ENCODE measurements at places on chromosomes 11 and 22.

- DNase-seq, result peak; percentile 10
These were observed 42.2 kb downstream of the BIRC2 start for GRCh38 chr11:102389253-102389652.

- no peak for DNase-seq
These were observed 60.6 kb downstream of the MICAL2 start for GRCh38 chr11:12170984-12171383.

DNA sequence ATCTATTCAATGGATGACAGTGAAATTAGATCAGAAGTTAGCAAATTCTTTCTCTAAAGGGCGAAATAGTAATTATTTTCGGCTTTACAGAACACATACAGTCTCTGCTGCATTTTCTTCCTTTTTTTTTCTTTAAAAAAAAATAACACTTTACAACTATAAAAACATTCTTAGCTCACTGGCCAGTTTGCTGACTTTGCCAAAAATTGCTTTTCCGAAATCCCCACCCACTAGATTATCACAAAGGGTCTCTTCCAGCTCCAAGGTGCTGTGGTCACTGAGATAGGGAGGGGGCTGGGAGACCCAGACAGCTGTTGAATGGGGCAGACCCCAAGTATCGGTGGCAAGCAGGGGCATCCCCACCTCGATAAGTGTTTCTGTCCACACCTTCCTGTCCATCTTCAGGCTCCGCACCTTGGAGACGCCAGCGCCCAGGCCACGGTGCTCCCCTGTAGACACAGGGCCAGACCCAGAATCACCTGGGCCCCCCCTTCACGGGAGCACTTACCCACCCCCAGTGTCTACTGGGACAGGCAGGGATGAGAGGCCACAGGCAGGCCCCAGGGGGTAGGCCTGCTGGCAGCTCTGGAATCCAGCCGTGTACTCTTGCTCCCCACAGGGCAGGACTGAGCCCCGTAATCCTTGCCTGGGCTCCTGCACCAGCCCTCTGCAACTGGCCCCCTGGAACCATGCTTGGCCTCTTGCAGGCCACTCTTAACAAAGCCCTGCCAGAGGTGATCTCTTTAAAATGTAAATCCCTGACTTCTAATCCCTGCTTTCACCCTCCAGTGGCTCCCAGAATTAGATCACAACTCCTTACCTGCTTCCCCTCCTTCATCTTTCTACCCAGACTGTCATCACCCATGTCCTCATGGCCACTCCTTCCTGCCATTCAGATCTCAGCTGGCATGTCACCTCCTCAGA lies 31.5 kb upstream of the PDE2A start:
- DNase-seq, result no peak

GRCh38 chr11:17651061-17651460 lies 68.3 kb upstream of the MYOD1 start:
- no peak for DNase-seq

- DNase-seq, result no peak
These were observed 94.9 kb downstream of the TBC1D22A start for GRCh38 chr22:46857142-46857884.

DNA sequence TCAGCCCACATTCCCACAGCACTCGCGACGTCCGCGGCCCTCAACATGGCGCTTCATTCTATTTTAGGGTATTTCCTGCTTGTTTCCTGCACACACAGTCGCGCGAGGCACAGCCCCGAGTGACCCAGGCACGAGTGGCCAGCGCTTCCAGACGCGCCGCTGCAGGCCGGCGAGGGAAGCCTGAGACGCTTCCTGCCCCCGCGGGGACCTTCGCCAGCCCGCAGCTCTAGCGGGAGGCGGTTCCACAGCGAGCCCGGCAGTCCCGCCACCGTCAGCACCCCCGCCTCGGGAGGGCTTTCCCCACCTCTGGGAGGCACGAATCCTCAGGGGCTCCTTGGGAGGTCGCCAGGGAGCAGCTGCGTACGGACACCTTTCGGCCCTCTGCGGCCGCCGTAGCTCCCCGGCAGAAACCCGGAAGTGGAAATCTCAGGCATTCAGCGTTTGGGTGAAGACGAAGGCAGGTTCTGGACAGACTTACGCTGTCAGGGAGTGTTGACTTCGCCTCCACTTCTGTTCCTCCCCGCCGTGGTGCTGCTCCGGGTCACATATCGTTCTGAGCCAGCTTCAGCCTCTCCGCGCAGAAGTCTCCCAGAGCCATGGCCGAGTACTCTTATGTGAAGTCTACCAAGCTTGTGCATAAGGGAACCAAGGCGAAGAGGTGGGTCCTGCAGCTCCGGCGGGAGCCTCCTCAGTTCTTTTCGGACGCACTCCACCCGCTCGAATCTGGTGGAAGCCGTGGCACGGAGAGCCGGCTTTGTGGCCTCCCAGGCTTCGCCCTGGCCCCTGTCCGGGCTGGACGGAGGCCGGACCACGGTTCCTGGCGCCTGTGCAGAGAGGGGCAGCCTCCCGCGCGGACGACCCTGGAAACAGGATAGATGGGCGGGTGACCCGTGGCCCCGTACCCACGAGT lies 2925.9 kb upstream of the OR11H1 start:
- peak; percentile 68 for DNase-seq

DNA sequence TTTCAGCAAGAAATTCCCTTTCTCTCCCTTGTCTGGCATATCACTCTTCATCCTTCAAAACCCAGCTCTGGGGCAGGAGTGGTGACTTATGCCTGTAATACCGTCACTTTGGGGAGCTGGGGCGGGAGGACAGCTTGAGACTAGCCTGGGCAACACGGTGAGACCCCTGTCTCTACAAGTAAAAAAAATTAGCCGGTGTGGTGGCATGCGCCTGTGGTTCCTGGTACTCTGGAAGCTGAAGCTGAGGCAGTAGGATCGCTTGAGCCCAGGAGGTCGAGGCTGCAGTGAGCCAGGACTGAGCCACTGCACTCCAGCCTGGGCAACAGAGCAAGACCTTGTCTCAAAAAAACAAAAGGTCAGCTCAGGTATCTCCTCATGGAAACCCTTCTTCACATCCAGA lies 1.4 kb upstream of the RCE1 start:
- DNase-seq, result no peak

GRCh38 chr22:24772493-24773220 lies 1.9 kb downstream of the PIWIL3 start:
- DNase-seq, result no peak

- DNase-seq, result no peak
These were observed 92.1 kb downstream of the PKNOX2 start for GRCh38 chr11:125256541-125257189.

- no peak for DNase-seq
These were observed 667.2 kb downstream of the BRD1 start for GRCh38 chr22:49160261-49161001.

DNA sequence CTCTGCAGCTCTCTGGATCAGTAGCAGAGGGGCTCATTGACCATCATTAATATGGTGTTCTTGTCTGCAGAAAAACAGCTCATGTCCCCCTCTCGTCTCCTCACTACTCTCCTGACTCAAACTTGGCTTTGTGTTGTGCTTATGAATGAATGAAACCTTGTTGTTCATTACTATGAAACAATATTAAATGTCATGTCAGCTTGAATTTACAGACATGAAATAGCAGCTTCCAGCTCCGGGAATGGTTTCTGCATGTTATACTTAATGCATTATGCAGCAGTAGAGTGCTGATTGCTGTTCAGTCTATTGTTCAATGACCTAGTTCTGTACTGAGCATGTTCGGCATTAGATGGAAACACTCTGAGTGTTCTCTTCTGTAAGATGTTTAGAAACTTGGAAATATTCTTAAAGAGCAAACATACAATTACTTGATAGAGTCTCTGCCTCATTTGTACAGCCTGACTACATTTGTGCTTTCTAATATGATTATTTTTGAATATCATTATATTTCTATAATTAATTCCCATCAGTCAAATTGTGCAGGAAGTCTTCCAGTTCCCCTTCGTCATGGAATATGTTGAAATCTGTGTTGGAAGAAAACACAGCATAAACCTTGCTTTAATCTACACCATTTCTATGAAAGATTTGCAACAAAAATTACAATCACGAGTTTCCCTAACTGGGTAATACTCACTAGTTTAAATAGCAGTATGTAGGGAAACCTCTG lies 340.4 kb downstream of the SOX6 start:
- no peak for DNase-seq

DNA sequence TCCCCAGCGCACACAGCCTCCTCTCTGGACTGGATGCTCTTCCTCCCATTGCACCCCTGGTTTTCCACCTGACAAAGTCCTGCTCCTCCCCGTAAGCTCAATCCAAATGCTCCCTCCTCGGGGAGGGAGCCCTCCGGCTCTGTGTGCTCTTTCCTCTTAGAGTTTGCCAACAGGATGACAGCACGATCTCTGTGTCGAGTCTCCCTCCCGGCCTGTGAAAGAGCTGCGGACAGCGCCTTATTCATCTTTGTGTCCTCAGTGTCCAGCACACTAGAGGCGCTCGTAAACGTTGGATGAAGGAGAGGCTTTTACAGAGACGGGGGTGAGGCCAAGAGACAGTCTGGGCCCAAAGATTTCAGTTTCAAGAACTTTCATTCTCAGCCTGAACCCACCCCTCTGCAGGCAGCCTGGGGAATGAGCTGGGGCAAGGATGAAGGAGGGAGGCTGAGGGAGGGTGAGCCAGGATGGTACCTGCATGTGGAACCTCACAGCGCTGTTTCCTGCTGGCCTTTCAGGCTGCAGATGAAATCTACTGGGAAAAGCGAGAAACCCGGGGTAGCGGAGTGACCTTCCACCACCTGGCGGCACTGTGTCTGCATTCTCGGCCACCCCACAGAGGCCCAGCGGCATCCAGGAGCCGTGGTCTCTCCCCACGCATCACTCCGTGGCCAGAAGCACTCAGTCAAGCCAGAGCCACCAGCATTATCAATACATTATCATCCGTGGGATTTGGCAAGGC lies 8.5 kb upstream of the TMPRSS4 start:
- DNase-seq, result peak; percentile 33

DNA sequence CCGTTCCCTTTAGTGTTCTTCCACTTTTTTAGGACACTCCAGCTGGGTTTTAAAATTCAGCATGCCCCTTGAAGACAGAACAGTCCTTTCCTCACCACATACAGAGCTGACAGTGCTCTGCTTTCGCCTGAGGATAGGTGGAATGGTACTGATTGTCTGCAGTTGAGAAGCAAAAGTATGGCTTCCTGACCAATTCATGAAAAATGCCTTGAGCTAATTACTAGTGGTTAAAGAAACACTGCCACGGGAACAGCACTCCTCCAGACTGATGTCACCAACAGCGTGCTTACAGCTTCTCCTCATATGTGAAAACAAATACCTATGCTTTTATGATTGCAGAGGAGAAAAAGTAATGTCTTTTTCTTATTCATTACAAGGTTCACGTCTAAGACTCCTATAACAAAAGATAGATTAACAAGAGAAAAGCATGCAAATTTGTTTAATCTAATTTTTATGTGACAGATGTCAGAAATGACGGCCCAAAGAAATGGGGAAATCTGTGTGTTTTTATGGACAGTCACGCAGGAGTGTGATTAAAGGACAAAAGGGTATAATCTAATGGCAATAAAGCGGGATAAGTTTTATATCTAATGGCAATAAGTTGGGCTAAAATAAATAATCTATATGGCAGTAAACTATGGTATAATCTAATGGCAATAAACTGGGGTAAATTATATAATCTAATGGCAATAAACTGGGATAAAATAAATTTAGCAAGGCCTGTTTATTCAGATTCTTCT lies 123.4 kb upstream of the ARHGAP42 start:
- DNase-seq, result no peak

DNA sequence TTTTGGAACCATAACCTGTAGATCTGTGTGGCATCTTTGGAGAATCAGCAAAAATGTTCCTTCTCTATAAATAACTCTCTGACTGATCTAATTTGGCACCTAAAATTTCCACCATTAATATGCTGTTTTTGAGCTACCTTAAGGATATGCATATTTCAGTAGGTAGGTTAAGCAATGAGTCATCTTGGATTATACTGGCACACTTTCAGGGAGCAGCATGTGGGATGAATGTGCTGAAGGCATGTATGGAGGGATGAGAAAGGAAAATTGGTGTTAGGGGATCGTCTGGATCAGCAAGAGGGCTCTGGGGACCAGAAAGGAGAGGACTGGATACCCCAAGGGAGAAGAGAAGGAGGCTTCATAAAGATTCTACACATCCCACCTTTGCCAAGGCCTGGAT lies 44.6 kb upstream of the ELF5 start:
- DNase-seq, result no peak

DNA sequence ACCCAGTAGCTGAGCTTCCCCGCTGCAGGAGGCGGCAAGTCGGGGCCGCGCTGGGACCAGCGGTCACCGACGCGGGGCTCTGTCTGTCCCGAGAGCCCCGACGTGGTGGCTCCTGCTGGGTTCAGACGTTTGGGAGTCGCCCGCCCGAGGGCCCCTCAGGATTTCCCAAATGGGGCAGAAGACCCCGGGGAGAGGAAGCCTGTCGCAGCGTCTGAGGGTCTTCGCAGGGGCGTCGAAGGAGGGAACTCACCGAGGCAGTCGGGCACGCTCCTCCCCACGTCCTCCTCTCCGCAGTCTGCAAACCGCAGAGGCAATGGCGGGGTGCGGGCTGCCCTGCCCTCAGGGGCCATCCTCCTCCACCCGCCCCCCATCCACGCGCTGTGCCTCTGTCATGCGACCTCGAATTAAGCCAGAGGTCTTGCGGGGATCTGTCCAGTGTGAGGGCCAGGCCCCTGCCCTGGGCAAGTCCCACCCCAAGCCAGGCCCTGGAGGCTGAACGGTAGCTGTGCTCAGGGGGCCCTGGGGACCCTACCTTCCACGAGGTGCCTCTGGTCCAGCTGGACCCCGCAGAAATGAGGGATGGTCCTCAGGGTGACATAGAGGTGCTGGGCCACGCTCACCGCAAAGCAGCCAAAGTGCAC lies 12.5 kb downstream of the IL17REL start:
- no peak for DNase-seq

DNA sequence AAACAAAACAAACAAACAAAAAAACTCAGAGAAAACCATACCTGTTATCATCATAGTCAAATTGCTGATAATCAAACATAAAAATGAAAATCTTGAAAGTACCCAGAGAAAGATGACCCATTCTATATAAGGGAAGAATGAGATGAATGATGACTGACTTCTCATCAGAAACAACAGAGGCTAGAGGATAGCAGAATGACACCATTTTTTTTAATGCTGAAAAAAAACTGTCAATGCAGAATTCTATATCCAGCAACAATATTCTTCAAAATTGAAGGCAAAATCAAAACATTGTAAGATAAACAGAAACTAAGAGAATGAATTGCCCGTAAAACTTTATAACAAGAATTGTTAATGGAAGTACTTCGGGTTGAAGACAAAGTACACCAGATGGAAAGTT lies 122.1 kb downstream of the ENTHD1 start:
- no peak for DNase-seq

DNA sequence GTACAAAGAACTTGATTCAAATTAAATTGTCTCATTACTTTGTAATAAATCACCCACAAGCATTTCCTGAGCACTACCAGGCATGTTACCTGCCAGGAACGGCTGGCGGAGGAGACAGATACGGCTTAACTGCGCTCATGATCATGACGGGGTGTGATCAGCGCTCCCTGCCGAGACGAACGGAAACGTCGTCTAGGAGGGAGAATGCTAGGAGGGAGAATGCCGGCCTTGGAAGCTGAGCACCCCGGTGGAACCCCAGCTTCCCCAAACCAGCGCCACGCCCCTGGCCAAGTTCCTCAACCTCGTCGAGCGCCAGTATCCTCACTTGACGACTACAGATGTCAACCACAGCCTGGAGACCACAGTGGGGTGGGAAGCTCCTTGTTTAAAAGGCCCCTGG lies 272.8 kb downstream of the CTTN start:
- DNase-seq, result no peak
